Hematopoietic multipotent progenitor cell treated with erythropoietin and hydrocortisone succinate and interleukin-3 and kit ligand, for 6 days (in vitro differentiated cells): ENCODE measurements at places on chromosomes 7 and 10.

DNA sequence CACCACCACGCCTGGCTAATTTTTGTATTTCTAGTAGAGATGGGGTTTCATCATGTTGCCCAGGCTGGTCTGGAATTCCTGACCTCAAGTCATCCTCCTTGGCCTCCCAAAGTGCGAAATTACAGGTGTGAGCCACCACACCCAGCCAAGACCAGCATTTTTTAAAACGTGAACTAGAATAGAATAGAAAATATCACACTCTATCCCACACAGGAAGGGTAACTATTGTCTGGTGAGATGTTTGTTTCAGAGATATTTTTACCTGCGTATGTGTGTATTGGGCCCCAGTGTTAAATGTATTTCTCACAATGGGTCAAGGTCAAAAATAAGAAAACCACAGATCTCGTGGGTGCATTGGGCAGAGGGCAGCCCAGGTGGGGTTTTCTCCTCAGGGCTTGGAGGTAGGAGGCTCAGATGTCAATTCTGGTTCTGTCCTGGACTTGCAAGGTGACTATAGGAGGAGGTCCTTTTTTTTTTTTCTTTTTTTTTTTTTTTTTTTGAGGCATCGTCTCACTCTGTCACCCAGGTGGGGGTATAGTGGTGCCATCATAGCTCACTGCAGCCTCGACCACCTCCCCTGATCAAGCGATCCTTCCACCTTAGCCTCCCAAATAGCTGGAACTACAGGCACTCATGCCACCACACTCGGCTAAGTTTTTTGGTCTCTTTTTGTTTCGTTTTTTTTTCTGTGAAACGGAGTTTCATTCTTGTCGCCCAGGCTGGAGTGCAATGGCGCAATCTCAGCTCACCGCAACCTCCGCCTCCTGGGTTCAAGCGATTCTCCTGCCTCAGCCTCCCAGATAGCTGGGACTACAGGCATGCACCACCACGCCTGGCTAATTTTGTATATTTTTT lies 19.0 kb downstream of the SH2B2 start:
- DNase-seq = no peak

DNA sequence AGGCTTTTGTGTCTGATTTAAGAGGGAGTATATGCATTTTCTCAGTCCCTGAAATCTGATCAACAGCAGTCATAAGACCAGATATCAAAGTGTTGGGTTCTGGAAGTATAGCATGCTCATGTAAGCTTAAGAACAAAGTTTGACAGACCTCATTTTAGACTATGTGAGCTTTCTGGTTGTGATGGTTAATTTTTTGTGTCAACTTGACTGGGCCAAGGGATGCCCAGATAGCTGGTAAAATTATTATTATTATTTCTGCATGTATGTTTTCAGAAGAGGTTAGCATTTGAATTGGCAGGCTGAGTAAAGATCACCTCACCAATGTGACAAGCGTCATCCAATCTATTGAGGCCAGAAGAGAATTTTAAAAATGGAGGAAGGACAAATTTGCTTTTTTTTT lies 63.5 kb upstream of the FRMD4A start:
- no peak for DNase-seq

GRCh38 chr10:80173466-80173865 lies 31.9 kb downstream of the ANXA11 start:
- no peak for DNase-seq

GRCh38 chr7:120421151-120421651 lies 148.2 kb downstream of the KCND2 start:
- DNase-seq = no peak

GRCh38 chr10:111954386-111954785 lies 229.2 kb downstream of the GPAM start:
- no peak for DNase-seq

- no peak for DNase-seq
These were observed 349.5 kb upstream of the ZNF32 start for GRCh38 chr10:43998021-43998809.

DNA sequence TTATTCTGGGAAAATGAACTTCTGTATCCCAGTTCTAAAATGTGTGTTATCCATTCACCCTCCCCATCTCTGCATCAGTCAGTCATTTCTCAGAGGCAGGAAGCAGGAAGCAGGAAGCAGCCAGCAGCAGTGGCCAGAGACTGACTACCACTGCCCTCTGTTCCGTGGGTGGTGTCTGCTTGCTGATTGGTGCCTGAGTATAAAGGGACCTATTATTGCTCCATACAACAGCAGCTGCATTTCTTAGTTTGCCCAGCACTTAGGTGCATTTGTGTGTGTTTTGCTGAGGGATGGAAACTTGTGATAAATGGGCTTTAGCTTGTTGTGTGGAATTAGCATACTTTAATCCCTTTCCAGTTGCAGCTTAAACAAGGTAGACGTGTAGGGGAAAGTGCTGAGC lies 582.2 kb downstream of the SORCS1 start:
- no peak for DNase-seq

- no peak for DNase-seq
These were observed 55.6 kb downstream of the CLIP2 start for GRCh38 chr7:74344786-74345185.

DNA sequence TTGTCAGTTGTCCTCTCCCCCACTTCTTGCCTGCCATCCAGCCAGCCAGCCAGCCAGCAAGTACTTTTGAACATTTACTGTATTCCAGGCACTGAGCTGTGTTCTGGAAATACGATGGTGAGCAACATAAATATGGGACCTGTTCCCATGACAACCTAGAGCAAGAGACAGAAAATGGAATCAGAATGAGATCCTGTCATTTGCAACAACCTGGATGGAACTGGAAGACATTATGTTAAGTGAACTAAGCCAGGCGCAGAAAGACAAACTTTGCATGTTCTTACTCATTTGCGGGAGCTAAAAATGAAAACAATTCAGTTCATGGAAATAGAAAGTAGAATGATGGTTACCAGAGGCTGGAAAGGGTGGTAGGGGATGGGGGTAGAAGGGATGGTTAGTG lies 140.7 kb downstream of the ICA1 start:
- no peak for DNase-seq

- no peak for DNase-seq
These were observed 137.9 kb upstream of the PPIF start for GRCh38 chr10:79209340-79209739.

- DNase-seq = peak; percentile 85
These were observed 46.2 kb downstream of the TMEM60 start for GRCh38 chr7:77752016-77752415.

- DNase-seq = no peak
These were observed 427.3 kb upstream of the C7orf33 start for GRCh38 chr7:148163246-148163645.

DNA sequence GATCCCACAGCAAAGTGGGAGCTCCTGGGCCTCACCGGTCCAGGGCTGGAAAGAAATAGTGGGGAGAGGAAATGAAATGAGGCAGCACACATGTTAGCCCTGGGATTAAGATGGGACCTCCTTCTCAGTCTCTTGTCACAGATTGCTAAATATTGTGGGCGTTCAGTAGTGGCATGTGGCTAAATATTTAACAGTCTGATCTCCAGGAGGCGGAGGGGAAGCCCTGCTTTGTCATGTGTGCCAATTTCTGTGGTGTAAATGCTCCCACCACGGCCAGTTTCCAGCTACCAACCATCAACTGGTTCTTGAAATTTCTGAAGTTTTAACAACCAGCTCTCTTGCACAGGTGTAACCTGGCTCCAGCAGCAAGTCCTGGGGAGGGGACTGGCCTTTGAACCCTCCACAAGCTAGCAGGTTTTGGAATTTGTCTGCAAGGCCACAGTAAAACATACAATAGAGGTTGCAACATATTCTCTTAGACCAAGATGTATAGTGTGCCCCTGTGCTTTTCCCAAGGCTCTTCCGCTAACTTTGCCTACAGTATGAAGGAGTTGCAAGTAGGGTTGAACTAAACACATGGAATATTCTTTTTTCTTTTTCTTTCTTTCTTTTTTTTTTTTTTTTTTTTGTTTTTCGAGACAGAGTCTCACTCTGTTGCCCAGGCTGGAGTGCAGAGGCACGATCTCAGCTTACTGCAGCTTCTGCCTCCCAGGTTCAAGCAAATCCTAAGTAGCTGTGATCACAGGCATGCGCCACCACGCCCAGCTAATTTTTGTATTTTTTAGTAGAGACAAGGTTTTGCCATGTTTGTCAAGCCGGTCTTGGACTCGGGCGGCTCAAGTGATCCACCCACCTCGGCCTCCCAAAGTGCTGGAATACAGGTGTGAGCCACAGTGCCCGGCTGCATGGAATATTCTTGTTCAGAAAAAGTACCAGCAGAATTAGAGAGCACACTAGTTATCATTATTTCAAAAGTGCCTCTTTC lies 103.1 kb upstream of the PCBD1 start:
- DNase-seq = peak; percentile 34

DNA sequence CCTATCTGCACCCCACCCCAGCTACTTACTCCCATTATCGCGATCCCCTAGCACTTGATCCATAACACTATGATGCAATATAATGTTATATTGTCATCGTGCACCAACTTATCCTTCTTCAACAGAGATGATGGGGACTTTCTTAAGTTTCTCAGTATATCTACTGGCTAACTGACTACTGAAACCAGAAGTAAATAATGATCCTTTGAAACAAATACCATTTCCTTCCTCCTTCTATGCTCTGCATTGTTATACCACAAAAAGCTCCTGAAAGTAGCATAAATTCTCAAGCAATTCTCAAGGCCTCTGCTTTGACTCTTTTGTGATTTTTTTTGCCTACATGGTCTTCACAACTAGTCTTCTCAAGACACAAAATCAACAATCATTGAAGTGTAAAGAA lies 68.9 kb downstream of the HTR7 start:
- no peak for DNase-seq

DNA sequence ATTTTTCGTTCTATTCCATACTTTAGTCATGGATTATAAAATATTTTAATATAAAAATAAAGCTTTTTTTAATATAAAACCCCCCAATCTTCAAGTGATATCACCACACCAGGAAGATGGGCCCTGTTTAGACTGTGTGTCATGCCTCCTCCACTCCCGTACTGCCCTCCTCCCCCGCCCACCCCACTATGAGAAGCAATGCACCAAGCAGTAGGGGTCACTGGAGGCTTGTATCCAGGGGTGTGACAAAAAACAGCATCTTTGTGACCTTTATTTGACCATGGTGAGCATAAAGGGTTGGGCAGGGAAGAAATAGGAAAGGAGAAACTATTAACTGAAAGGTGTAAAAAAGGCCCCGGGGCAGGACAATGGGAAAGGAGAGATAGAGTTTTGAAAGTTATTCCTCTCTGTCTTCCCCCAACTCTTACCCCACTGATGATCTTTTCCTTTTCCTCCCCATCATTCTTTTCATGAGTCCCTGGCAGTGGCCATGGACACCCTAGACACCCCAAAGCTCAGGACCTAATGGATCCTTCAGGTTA lies 3.5 kb downstream of the PITX3 start:
- no peak for DNase-seq

DNA sequence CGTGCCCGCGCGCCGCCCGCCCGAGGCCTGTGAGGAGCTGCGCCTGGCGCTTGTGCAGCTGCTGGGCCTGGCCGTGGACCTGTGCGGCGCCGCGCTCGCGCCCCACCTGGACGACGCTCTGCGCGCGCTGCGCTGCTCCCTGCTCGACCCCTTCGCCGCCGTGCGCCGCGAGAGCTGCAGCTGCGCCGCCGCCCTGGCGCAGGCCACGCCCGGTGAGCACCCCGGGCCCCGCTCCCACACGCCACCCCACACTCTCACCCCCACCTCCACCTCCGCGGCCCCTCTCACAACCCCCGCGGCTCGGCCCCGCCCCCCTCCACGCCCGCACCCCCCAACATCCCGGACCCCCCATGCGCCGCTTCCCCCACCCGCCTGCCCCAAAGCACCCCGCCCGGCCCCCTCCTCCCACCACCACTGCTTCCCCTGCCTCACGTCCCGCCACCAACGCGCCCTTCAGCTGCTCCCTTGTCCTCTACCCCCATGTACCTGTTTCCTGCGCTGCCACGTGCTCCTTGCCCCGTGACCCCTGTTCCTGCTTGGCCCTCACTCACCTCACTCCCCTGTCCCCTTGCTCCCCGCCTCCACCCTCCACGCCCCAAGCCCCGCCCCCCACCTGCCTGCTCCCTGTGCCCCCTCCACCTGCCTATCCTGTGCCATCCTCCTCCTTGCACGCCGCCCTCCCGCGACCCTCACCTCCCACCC lies at the start of gene PRKAR1B:
PRKAR1B (minus strand) TSS at position 178 of the 702 bp plus-strand sequence. CDS start 15,776 bp downstream, outside the sequence.
- DNase-seq = peak; percentile 64

- no peak for DNase-seq
These were observed 273.7 kb upstream of the CHRM2 start for GRCh38 chr7:136594739-136595144.

DNA sequence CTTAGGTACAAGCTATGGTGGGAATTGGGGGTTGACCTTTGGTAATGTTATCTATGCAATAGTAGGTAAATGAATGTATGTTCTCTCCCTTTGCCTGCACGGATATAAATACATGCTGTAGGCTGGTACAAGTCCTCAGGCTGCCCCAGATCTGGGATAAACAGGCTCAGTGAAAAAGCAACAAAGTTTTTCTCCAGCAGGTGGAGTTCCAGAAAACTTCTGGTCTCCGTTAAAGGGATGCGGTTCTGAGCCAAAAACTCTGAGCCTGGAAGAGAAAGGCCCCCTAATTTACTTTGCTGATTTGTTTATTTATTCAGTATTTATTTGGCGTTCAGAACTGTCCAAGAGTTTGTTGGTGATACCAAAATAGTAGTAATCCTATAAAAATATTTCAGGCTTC lies 204.7 kb downstream of the ADRA2A start:
- DNase-seq = peak; percentile 11

DNA sequence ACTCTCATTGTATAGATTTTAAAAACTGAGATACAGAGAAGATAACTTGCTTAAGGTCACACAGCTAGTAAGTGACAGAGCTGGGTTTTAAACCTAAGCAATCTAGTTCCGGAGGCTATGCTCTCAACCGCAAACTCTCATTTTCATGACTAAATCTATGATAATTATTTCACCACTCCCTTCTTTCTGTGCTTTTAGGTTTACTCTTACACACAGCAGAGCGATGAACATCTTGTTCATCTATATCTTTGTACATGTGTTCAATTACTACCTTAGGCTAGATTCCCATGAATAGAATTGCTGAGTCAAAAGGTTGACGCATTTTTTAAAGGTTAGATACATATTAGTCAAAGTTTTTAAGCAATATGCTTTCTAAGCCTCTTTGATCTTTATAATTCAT lies 154.8 kb downstream of the CHN2 start:
- DNase-seq = no peak

- no peak for DNase-seq
These were observed 12.0 kb upstream of the RHOBTB1 start for GRCh38 chr10:60955957-60956425.

DNA sequence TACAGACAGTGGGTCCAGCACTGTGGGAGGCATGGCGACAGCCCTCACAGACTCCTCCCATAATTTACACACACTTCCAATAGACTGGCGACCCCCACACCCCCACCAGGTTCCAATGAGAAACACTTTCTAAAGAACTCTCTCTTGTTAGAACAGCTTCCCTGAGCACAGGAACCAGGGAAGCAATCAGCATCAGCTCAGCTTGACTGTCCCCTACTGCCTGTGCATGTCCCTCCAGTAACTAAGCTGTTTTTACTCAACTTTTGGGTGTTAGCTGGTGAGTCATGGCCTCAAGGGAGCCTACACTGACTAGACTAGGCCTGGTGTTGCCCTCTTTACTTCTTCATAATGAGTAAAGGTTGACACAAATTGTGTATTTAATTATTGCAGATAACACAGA lies 32.6 kb upstream of the HERPUD2 start:
- DNase-seq = no peak

- DNase-seq = no peak
These were observed 409.5 kb downstream of the SDK1 start for GRCh38 chr7:3710531-3710930.

- no peak for DNase-seq
These were observed 137.3 kb upstream of the EEPD1 start for GRCh38 chr7:36015733-36016132.
